CD4-positive, alpha-beta T cell (primary cell): ENCODE measurements at places on chromosomes 12 and 14. TPM values are rescaled to one million over a fixed set of nuclear protein-coding genes. Genes with fewer than 3 reads are reported as not detected.

Gene PTPRR
- total RNA-seq: not detected

Gene MDGA2
- total RNA-seq: not detected

Gene LRFN5
- total RNA-seq: not detected

Gene ACOT4
- total RNA-seq: 1.0 TPM

Gene ALDH6A1
- total RNA-seq: 5.3 TPM

Gene OR5AU1
- not detected for total RNA-seq

Gene CLBA1
- 1.8 TPM for total RNA-seq

Gene DPPA3
- not detected for total RNA-seq

Gene MYH6
- not detected for total RNA-seq

Gene KRT72
- 83.4 TPM for total RNA-seq

Gene FAM90A1
- 0.30 TPM for total RNA-seq

Gene NXPH4
- total RNA-seq: not detected

Gene CLEC4D
- total RNA-seq: not detected

DNA sequence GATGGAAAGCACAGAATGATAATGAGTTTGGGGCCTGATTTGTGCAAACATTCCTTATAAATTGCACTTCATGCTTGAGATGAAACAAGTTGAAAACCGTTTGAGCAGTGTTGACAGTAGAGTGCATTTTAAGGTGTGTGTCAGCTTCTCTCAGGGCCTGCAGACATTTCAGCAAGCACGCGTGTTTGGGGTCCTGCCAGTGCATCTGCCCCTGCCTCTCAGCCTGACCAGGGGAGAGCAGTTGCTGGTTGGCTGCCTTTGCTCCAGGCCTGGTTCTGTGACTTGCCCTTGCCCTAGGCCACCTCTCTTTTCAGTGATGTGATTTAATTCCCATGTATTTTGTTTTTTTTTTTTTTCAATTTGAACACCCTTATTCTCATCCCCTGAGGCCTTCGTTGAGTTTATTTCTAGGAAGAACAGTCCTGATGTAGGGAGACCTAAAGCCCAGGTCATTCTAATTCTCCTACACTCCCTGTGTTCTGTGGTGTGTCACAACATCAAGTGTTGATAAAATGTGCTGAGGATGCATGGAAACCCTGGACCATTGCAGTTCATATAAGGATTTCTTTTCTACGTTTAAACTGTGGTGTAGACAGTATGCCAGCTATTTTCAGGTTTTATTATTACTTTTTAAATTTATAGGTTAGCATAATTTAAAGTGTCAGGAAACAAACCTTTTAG, 40.1 kb upstream of the AMN start:
- no peak overlapping the region for H3K27ac ChIP-seq
- H3K4me3 ChIP-seq: no peak overlapping the region
- DNase-seq: no peak
- H3K4me1 ChIP-seq: no peaks in the 10 kb centered on the region

DNA sequence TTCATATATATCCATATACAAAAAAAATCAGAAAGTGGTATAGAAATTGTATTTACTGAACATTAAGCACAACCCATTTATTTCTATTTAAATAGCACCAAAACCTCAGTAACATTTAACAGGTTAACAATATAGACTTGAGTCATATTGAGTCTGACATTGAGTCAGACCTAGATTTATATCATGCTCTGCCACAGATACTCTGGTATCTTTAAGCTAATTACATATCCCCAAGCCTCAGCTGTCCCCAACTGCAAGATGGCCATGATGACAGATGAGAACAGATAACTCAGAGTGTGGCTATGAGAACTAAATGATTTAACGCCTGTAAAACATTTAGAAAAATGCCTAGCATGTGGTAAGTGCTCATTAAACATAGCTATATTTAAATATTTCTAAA, 40.3 kb downstream of the IFNG start:
- DNase-seq: no peak
- H3K36me3 ChIP-seq: no peaks in the 10 kb centered on the region
- H3K27me3 ChIP-seq: no peaks in the 10 kb centered on the region
- H3K4me1 ChIP-seq: peaks cover 18% of the 10 kb centered on the region

GRCh38 chr14:69536971-69537370, 37.7 kb downstream of the CCDC177 start:
- H3K27me3 ChIP-seq: peaks cover 6% of the 10 kb centered on the region
- H3K27ac ChIP-seq: no peak overlapping the region
- H3K4me3 ChIP-seq: no peak overlapping the region

DNA sequence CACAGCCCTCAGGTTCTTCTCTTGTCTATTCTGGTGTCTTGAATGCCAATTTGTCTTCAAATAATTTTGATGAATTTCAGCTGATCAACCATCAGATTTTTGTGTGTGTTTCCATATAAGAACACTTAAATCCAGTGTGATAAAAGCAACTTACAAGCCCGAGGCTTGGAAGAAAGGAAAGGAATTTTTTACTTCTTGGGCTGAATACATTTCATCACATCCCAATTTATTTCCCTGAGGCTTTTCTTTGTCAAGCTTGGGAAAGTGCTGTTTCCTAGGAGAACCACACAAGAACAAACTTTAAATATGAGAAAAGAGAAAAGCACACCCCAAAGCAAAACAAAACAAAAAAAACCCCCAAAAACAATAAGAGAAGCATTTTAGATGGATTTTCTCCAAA, 26.6 kb downstream of the GPRC5D start:
- H3K36me3 ChIP-seq: no peaks in the 10 kb centered on the region
- H3K27ac ChIP-seq: no peak overlapping the region
- no peaks in the 10 kb centered on the region for H3K4me1 ChIP-seq
- no peaks in the 10 kb centered on the region for H3K27me3 ChIP-seq
- H3K4me3 ChIP-seq: no peak overlapping the region

DNA sequence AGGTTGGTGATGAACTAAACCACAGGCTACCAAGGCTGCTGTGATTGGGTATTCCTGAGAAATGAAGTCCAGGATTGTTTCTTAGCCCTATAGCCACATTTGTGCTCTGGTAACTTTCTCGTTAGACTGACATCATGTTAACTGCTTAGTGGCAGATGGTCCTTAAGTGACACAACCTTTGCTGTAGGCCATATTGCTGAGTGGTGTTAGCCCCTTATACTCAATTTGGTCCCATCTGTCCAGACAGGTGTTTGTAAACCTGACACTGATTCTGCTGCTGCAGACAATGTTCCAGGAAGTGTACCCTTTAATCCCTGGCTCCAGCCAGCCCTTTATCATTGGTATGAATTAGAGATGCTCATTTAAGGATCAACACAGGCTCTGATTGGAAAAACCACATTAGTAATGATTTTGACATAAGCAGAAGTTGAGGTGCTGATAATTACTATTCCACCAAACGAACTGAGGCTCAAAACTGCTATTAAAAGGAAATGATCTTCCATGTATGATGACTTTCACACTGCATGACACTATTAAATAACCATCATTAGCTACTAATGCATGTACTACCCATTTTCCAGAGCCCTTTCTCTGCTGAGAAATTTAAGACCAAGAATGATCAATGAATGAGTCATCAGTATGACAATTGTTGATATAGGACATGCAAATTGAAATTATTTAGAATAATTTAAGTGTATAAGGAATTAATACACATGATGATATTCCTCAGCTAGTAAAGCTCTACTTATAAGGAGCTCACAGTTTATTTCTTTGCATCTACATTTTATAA, 3.6 kb upstream of the SSTR1 start:
- no peak for DNase-seq
- no peaks in the 10 kb centered on the region for H3K36me3 ChIP-seq
- H3K4me3 ChIP-seq: no peak overlapping the region
- H3K27me3 ChIP-seq: peaks cover 10% of the 10 kb centered on the region
- no peak overlapping the region for H3K27ac ChIP-seq
- H3K4me1 ChIP-seq: peaks cover 16% of the 10 kb centered on the region

DNA sequence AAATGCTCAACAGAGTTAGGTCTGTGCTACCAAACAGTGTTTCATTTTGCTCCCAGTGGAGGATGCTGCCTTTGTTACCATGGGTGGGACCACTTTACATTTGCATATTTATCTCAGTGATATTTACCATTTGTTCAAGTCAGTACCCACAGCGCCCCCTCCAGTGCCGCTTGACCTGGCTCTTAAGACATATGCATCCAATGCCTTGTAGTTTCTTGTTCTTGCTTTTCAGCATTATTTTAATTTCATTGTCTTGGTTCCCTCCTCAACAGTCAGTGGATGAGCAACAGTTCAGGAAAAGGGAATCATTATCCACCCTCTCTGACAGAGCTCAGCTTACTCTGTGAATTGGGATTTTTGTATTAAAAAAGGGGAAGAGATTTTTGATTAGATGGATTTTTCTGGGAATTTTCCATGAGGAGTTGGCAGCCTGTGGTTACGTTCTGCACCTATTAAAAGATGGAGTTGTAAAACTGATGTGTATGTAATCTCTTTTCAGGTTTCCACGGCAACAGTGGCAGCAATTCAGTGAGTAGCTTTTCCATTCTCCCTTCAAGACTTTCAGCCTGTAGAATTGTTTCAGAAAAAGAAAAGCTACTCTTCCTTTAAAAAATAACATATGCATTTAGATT, 240.5 kb upstream of the DAAM1 start:
- DNase-seq: no peak
- no peaks in the 10 kb centered on the region for H3K36me3 ChIP-seq
- no peak overlapping the region for H3K4me3 ChIP-seq
- H3K27me3 ChIP-seq: no peaks in the 10 kb centered on the region
- H3K4me1 ChIP-seq: no peaks in the 10 kb centered on the region

DNA sequence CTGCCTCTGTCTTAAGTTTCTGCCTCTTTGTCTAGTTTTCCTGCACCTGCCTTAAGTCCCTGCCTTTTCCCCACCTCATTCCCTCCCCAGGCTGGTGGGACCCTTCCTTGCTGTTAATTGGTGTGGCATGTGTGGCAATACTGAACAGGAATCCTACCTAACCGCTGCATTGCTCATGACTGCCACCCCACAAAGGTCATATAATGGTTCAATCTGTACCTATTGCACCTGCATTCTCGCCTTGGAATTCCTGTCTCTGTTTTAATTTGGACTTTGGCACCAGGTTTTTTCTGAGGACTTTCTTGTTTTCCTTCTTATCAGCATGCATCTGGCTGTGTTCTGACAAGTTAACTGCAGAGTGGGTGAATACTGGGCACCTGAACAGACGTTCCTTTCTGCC, 966.2 kb upstream of the TMEM132C start:
- DNase-seq: no peak
- no peak overlapping the region for H3K27ac ChIP-seq
- no peak overlapping the region for H3K4me3 ChIP-seq
- H3K27me3 ChIP-seq: no peaks in the 10 kb centered on the region
- no peaks in the 10 kb centered on the region for H3K4me1 ChIP-seq

DNA sequence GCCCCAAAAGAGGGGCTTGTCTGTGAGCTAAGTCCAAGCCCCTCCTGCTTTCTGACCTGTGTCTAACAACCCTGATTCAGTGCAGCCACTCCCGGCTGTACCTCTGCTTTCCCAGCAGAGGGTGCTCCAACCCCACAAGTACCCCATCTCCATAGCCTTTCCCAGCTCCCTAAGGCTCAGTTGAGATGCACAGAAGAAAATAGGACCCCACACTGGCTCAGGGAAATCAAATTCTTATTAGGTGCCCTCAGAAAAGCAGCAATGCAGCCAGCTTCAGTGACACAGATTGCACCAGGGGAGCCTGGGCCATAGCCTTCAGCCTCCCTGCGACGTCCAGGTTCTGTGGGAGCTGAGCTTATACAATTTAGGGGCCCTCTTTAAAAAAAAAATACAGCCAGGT, 49.9 kb downstream of the LRRC74A start:
- no peaks in the 10 kb centered on the region for H3K36me3 ChIP-seq
- H3K27me3 ChIP-seq: no peaks in the 10 kb centered on the region
- DNase-seq: peak; percentile 56
- H3K4me3 ChIP-seq: no peak overlapping the region

DNA sequence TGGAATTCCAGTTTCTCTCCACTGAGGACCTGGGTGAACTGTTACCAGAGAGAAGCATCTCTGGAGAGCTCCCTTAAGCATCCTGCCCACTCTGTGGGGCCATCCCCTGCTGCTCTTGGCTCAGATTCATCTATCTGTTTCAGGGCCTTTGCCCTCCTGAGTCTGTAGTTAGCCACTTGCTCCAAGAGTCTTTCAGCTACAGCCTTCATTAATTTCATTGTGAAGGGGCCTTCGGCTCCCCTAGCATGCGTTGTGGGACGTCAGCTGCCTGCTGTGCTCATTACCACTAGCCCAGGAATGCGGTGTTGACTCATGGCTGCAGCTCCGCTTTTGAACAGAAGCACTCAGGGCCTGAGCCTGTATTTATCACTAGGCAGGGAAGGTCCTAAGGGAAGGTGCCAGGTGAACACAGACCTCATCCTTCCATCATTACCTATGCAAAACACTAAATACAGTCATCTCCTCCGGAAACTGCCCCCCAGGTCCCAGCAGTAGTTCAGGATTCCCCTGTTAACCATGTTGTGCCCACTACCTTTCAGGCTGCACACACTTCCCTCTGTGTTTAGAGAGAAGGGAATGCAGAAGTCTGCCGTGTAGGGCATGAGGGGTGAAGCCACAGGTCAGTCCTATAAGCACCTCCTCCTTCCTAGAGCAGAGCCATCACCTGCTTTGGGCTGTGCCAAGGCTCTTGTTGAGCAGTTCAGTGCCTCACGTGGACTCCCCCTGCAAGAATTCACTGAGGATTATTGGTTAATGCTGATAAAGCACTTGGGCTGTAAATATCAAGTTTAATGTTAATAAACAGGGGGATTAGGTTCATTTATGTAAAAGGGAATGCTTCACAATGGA, 191.4 kb downstream of the CACNA1C start:
- no peaks in the 10 kb centered on the region for H3K36me3 ChIP-seq
- no peaks in the 10 kb centered on the region for H3K4me1 ChIP-seq
- no peak overlapping the region for H3K4me3 ChIP-seq
- H3K27me3 ChIP-seq: peaks cover 4% of the 10 kb centered on the region

GRCh38 chr12:78096909-78097597, 266.4 kb downstream of the NAV3 start:
- H3K27me3 ChIP-seq: no peaks in the 10 kb centered on the region
- H3K36me3 ChIP-seq: no peaks in the 10 kb centered on the region
- no peak overlapping the region for H3K4me3 ChIP-seq
- no peak overlapping the region for H3K27ac ChIP-seq

GRCh38 chr12:62602255-62603060, 135.8 kb downstream of the MON2 start:
- H3K4me3 ChIP-seq: peak overlapping the region; percentile 82
- no peaks in the 10 kb centered on the region for H3K36me3 ChIP-seq
- H3K27me3 ChIP-seq: no peaks in the 10 kb centered on the region
- H3K27ac ChIP-seq: peak overlapping the region; percentile 99

GRCh38 chr12:43106355-43106754, 445.6 kb downstream of the ADAMTS20 start:
- H3K4me1 ChIP-seq: no peaks in the 10 kb centered on the region
- no peaks in the 10 kb centered on the region for H3K36me3 ChIP-seq
- no peaks in the 10 kb centered on the region for H3K27me3 ChIP-seq
- H3K27ac ChIP-seq: no peak overlapping the region
- DNase-seq: no peak
- no peak overlapping the region for H3K4me3 ChIP-seq

GRCh38 chr14:21894003-21894897, 220.6 kb upstream of the OR4E1 start:
- H3K4me1 ChIP-seq: peaks cover 4% of the 10 kb centered on the region
- peak overlapping the region; percentile 35 for H3K4me3 ChIP-seq

GRCh38 chr14:31300296-31300695, 92.7 kb upstream of the HECTD1 start:
- peaks cover 7% of the 10 kb centered on the region for H3K36me3 ChIP-seq
- no peaks in the 10 kb centered on the region for H3K4me1 ChIP-seq
- H3K4me3 ChIP-seq: no peak overlapping the region
- no peak for DNase-seq
- no peaks in the 10 kb centered on the region for H3K27me3 ChIP-seq

GRCh38 chr14:89095036-89095435, 270.6 kb downstream of the TTC8 start:
- H3K36me3 ChIP-seq: no peaks in the 10 kb centered on the region
- H3K27ac ChIP-seq: no peak overlapping the region
- H3K4me1 ChIP-seq: no peaks in the 10 kb centered on the region
